ENCODE measurements at places on chromosomes 5 and 9.

- no peak for DNase-seq
Observed at GRCh38 chr5:98769210-98769958, 4.1 kb upstream of the RGMB start.

DNA sequence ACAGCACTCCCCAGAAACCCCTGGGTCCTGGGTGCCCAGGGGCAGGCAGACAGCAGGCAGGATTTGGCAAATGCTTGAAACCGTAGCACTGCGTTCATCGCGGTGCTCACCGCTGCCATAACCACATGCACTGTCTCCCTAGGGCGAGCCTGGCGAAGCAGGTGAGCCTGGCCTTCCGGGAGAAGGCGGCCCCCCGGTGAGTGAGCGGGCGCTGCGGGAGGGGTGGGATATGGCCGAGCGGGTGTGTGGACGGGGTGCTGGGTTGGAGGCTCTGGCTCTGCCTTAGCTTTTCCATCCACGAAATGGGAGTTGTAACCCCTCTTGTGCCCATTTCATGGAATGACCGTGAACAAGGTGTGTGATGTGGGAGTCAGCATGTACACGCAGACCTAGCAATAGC is 66.8 kb upstream of the FCN2 start:
- no peak for DNase-seq

- no peak for DNase-seq
Observed at GRCh38 chr9:134247918-134248631, 78.2 kb upstream of the RXRA start.

DNA sequence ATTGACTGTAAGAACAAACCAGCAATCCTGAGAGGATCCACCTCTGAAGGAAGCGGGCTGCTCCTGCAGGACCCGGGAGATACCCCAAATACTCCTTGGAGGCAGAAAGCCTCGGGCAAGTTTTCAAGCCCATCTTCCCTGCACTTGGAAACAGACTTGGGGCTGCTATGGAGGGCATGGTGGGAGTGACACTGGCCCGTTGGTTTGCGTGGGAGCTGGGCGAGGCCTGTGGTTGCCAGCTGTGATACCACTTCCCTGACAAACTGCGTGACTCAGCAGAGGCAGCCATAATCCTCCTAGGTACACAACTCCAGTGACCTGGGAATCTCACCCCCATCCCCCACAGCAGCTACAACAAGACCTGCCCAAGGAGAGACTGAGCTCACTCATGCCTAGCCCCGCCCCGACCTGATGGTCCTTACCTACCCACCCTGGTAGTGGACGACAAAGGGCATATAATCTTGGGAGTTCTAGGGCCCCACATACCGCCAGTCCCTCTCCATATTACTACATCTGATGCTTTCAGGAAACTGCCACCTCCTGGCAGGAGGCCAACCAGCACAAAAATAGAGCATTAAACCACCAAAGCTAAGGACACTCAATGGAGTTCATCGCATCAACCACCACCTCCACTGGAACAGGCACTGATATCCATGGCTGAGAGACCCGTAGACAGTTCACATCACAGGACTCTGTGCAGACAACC is 38.1 kb upstream of the VLDLR start:
- DNase-seq, result no peak

DNA sequence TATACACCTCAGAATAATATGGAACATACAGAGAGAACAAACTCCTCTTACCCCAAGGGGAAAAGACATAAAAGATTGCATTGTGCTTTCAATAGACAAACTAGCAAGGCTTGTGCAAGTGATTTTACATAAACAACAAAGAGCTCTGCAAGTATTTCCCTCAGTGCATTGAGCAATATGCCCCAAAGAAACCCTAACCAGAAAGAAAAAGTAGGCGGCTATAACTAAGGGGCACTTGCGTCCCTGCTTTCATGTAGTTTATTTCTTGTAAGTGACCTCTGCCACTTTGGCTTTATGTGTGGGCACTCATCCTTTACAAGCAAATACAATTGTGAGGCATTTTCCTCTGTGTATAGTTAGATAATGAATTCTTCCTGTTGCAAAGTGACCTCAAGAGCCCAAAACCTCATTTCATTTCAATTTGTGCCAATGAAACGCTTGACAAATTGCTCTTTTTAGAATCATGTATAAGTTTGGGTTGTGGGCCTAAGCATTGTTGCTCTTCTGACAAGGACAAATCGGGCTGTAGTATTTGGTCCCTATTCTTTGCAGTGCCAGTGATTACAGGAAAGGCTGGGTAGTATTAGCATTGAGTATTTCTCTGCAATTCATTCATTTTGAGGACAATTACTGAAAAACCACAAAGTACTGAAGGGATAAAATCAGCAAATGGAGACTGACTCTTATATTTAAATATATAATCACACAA is 282.2 kb downstream of the DTWD2 start:
- DNase-seq, result no peak

- no peak for DNase-seq
Observed at GRCh38 chr5:126919566-126919965, 110.8 kb downstream of the MARCHF3 start.

DNA sequence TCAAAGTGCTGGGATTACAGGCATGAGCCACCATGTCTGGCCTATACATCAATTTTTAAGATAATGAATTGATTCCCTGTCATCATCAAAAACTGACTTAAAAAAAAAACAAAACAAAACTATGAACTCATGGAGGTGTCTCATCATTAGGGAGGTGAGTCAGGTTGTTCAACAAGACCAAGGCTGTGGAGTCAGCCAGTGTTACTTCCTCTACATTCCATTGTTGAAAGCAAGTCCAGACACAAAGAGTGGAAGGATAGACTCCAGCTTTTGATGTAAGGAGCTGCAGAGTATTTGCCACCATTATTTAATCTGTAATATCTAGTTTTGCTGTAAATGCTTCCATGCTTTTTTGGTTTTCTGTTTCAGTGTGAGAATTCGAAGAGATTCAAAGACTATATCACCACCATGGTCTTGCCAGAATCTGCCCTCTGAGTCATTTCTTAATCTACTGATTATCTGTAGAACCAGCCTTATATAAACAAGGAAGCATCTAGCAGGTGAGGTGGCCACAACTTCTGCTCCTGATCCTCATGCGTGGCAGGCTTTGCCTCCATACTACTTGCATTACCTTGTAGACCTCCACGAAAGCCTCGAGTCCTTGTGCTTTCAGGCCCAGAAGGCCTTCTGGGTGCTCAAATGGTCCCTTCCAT is 156.1 kb downstream of the FGF1 start:
- DNase-seq, result no peak

DNA sequence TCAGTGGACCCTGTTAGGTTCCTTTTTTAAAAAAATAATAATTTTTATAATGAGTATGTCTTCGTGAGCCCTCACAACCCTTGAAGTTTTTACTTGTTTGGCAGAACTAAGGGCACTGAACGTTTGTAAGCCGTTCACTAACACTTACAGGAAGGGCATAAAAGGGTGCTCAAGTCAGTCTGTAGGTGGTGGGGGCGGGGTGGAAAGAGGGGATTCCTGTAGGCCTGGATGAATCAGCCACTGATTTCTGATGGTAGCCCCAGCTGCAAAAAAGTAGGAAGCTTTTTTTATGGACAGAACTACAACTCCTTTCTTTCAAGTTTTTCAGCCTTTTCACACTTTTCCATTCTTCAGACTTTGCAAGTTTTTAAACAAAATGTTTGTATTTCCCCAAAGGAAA is 35.8 kb downstream of the PIK3R1 start:
- DNase-seq, result no peak

DNA sequence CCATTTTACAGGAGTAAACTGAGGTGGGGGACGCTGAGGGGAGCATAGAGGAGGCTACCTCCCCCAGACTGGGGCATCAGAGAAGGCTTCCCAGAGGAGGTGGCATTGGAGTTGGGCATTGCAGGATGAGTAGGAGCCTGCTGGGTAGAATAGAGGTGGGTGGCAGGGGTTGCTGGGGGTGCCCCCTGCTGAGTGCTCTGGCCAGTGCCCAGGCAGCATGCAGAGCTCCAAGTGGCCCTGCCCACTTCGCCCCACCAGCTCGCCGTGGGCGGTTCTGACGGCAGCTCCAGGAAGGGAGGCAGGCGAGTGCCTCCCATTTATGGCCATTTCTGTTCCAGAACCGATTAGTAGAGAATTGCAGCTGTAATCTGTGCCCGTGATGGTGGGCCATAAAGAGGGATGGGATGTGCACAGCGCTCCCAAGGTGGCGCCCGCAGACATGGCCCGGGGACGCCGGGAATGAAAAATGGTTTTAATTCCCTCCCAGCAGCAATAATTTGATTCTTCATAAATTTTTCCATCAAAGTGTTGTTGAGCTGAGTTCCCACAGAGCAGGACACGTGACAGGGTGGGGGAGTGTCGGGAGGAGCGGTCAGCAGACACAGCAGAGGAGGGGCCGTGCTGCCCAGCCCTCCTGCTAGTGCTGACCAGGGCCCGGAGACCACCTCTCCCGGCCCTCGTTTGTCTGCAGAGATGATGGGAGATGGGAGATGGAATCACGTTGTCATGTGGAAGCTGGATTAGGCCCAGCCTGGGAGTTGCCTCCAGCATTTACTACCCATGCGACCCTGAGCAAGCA is 75.5 kb downstream of the LMX1B start:
- DNase-seq, result no peak

DNA sequence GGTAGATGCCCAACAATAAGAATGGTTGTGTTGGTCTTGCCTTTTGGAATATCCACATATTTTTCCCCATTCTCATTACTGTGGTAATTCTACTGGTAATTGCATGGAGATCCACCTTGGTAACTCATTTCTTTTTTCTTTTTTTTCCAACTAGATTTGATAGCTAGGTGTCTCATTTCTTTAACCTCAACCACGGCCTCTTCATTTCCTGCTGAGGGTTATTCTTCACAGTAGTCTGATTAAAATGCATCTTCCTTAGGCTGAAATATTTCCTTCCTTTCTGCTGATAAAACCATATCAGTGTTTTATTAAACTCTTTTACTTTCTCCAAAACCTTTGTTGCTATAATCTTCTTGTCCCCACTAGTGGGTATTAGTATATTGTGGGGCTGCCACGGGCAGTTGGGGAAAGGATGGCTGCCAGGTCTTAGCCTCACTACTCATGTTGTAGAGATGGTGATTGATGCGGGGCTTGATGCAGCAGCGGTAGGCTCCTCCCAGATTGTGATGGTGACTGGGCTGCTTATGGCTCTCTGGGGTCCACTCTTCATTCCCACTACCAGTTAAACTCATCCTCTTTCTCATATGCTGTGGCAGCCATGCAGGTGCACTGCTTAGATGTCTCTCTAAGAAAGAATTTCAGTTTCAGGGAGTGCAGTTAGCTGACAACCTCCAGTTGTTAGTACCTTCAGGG is 35.9 kb downstream of the KIF2A start:
- DNase-seq, result peak; percentile 19

DNA sequence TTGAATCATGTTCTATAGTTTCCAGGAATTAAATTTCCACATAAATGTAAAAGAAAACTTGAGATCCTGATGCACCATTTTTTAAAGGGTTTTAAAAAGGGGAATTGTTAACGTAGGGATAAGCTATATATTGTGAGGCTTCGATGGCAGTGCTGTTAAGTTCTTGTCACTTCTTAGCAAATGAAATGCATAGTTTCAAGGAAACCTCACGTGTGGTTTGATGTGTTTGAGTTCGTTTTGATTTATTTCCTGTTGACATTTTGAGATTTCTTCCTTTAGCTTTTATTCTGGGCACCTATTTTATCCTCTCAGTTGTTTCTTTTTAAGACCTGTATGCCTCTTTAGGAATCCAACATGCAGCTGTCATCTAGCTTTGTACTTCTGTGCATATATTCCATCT is 301.0 kb downstream of the DOCK8 start:
- DNase-seq, result no peak

GRCh38 chr9:129458663-129459546 is 162.0 kb downstream of the C9orf50 start:
- no peak for DNase-seq

DNA sequence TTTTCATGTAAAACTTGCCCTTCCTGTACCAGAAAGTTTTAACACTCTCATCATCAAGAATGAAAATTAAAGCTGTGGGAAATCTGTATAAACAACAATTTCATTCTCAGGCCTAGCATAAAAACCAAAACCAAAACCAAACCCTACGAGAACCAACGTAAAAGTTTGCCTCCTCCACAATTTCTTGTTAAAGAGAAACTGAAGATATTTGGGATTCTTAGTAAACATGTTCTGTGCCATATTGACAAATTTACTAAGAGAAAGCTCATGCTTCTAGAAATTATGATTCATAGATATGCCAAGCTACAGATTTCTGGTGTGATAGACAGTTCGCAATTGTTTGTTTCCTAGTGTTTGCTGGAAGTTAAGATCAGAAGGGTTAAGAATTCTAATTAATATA is 801.0 kb upstream of the NUDT12 start:
- no peak for DNase-seq

GRCh38 chr9:83007521-83008300 is 55.2 kb downstream of the RASEF start:
- no peak for DNase-seq

- DNase-seq, result no peak
Observed at GRCh38 chr5:168766426-168766700, 187.2 kb upstream of the PANK3 start.

GRCh38 chr5:57734296-57734695 is 251.7 kb upstream of the ACTBL2 start:
- no peak for DNase-seq

DNA sequence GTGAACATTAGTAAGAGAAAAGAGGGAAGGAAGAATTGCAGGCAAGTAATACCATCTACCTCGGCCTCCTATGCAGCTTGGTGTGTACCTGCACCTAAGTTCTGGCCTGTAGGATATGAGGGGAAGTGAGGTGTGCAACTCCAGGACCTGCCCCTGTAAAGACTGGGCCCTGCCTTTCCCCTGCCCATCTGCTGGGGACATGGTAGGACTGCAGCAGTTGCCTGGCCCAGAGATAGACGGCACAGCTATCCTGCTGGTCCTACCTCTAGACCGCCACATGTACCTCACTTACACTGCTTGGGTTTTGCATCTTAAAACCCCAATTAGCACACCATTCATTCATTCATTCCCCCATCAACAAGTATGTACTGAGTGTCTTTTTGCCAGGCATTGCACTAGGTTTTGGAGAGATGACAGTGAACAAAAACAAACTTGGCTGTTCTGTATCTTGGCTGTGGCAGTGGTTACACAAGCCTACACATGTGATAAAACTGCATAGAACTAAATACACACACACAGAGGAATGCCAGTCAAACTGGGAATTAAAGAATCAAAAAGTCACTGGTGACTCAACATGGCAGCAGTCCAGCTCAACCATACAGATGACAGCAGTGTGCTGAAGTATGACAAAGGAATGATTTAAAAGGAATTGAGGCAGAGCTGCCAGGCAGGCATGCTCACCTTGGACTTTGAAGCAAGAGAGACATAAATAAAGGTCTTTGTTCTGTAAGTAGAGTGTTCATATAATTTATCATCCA is 23.3 kb upstream of the MGAT1 start:
- DNase-seq, result no peak

- DNase-seq, result no peak
Observed at GRCh38 chr5:170745481-170746071, 37.9 kb upstream of the GABRP start.

- no peak for DNase-seq
Observed at GRCh38 chr5:132828846-132829494, 1.5 kb downstream of the SHROOM1 start.

- no peak for DNase-seq
Observed at GRCh38 chr9:122354536-122355199, 16.2 kb upstream of the PTGS1 start.

- no peak for DNase-seq
Observed at GRCh38 chr9:69104830-69105527, 69.1 kb upstream of the TJP2 start.

- DNase-seq, result no peak
Observed at GRCh38 chr9:22625540-22625939, 178.9 kb downstream of the DMRTA1 start.

Measured in GM12864 (cell line).